ENCODE measurements at places on chromosomes 3 and 15. TPM values are rescaled to one million over a fixed set of nuclear protein-coding genes. Genes with fewer than 3 reads are reported as not detected.

DNA sequence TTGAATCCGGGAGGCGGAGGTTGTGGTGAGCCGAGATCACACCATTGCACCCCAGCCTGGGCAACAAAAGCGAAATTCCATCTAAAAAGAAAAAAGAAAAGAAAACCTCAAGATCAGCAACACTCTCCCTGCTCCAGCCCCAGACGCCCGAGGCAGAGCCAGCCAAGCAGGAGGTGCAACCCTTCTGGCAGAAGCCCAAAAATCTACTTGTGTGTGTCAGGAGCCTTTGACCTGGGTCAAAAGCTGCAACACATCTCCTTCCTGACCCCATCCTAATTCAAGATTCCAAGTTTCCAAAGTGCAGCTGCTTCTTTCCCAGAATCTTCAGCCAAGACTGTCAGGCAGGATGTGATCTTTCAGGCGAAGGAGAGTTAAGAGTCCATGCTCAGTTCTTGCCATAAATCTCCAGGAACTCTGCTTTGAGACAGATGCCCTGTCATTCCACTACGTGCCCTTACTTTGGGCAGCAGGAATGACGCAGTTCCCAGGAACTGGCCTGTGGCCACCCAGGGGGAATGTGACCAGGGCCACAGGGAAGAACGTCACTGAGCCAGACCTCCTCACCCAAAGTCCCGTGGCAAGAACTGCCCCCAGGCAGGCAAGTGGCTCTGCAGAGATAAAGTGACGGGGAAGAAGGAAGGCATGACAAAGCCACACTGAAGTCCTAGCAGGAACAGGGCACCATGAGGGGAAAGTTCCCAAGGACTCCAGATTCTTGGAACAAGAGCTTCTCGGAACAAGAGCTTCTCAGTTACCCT, 39.4 kb downstream of the SH3BP5 start:
- no peaks in the 10 kb centered on the region for H3K36me3 ChIP-seq
- no peak for DNase-seq
- H3K27ac ChIP-seq, result no peak overlapping the region
- no peak overlapping the region for H3K4me3 ChIP-seq
- no peaks in the 10 kb centered on the region for H3K27me3 ChIP-seq
- H3K4me1 ChIP-seq, result no peaks in the 10 kb centered on the region

DNA sequence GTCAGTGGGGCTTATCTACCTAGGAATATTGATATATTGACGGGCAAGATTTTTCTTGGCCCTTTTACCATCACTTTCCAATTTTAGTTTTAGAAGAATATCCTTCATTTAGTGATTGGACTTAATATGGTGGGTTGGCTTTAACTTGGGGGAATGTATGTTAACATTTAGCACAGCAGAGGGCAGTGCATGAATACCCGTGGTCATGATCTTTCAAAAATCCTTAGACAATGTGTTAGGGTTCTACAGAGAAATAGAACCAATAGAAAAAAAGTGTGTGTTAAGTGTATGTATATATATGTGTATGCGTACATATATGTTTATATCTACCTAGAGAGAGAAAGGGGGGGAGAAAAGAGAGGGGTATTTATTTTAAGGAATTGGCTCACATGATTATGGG, 36.9 kb downstream of the GPR171 start:
- H3K4me1 ChIP-seq, result no peaks in the 10 kb centered on the region
- DNase-seq, result no peak
- no peak overlapping the region for H3K4me3 ChIP-seq
- H3K27me3 ChIP-seq, result no peaks in the 10 kb centered on the region

GUCA1C gene
- not detected for polyA plus RNA-seq

- no peaks in the 10 kb centered on the region for H3K4me1 ChIP-seq
- H3K27me3 ChIP-seq, result no peaks in the 10 kb centered on the region
- DNase-seq, result no peak
- H3K36me3 ChIP-seq, result no peaks in the 10 kb centered on the region
- no peak overlapping the region for H3K27ac ChIP-seq
These were observed 12.1 kb downstream of the EAF1 start for GRCh38 chr3:15439476-15439875.

DLL4 gene
- 1.1 TPM for polyA plus RNA-seq

- peak within 1 kb of the TSS; percentile 84 for H3K4me3 ChIP-seq
- peak within 1 kb of the TSS; percentile 48 for H3K27ac ChIP-seq
- H3K27me3 ChIP-seq, result peaks cover 35% of the 10 kb centered on the region
- peaks cover 8% of the 10 kb centered on the region for H3K4me1 ChIP-seq
- peak; percentile 60 for DNase-seq
These were observed at the start of gene ARNT2 for GRCh38 chr15:80404057-80404760. Gene ARNT2 (plus strand): TSS chr15:80404382. CDS start chr15:80404516, 134 bp downstream.

IL16 gene
- polyA plus RNA-seq, result 0.92 TPM

- no peak overlapping the region for H3K4me3 ChIP-seq
- no peaks in the 10 kb centered on the region for H3K36me3 ChIP-seq
- peaks cover 5% of the 10 kb centered on the region for H3K27me3 ChIP-seq
- DNase-seq, result no peak
- H3K4me1 ChIP-seq, result no peaks in the 10 kb centered on the region
These were observed 7.1 kb downstream of the CASR start for GRCh38 chr3:122190525-122190924.

SLITRK3 gene
- 1.3 TPM for polyA plus RNA-seq

GRCh38 chr3:135232226-135232625, 437.2 kb downstream of the EPHB1 start:
- no peak overlapping the region for H3K27ac ChIP-seq
- H3K36me3 ChIP-seq, result no peaks in the 10 kb centered on the region
- H3K27me3 ChIP-seq, result no peaks in the 10 kb centered on the region
- H3K4me3 ChIP-seq, result no peak overlapping the region

LYZL4 gene
- polyA plus RNA-seq, result not detected

GRCh38 chr3:183122257-183122932, 23.1 kb upstream of the MCCC1 start:
- H3K27ac ChIP-seq, result no peak overlapping the region
- H3K4me1 ChIP-seq, result no peaks in the 10 kb centered on the region
- no peaks in the 10 kb centered on the region for H3K36me3 ChIP-seq
- peaks cover 6% of the 10 kb centered on the region for H3K27me3 ChIP-seq
- DNase-seq, result peak; percentile 64

DNA sequence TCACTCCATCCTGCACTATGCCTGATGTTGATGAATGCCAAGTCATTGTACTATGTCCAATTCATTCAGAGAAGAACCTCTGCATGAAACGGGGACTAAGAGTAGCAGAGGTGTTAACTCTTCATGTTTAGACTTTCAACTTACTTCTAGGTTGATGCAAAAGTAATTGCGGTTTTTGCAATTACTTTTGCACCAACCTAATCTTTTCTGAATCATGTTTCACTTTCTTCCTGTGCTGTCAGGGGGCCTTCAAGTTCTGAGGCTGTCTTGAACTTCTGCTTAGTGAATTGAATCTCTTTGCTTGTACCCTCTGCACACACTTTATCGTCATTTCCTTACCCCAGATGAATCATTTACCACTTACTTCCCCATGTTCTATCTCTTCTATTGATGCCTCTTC, 636.2 kb downstream of the NAALADL2 start:
- no peak overlapping the region for H3K4me3 ChIP-seq
- H3K4me1 ChIP-seq, result no peaks in the 10 kb centered on the region
- no peak overlapping the region for H3K27ac ChIP-seq
- H3K36me3 ChIP-seq, result no peaks in the 10 kb centered on the region
- no peak for DNase-seq

ISL2 gene
- polyA plus RNA-seq, result 3.3 TPM

PTH1R gene
- polyA plus RNA-seq, result 29.4 TPM

- no peaks in the 10 kb centered on the region for H3K36me3 ChIP-seq
- H3K27ac ChIP-seq, result no peak overlapping the region
- H3K4me1 ChIP-seq, result peaks cover 11% of the 10 kb centered on the region
- H3K27me3 ChIP-seq, result peaks cover 17% of the 10 kb centered on the region
- H3K4me3 ChIP-seq, result no peak overlapping the region
These were observed 276.4 kb upstream of the TLE3 start for GRCh38 chr15:70374096-70374495.

DNA sequence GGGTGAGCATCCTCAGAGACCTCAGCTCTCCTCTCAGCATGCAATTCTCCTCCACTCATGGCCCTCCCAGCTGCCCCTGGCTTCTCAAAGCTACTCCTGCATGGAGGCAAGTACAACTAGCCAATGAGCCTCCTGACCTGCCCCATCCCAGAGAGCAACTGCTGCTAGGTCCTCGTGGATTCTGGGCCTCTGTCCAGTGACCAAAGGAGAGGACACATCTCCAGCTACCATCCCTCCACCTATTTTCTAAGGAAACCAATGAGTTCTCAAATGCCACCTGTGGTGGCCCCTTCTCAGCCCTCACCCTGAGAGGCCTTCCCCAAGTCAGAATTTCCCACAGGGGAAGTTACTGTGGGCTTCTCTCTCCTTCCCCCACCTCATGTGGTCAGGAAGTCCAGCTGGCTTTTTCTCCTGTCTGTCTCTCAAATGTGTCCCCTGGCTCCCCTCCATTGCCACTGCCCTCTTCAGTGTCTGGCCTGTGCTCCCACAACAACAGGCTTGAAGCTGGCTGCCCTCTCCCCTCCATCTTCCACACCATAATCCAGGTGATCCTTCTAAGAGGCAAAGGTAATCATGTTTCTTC, 43.0 kb downstream of the LIPC start:
- DNase-seq, result no peak
- no peak overlapping the region for H3K27ac ChIP-seq
- peaks cover 26% of the 10 kb centered on the region for H3K4me1 ChIP-seq
- H3K4me3 ChIP-seq, result no peak overlapping the region
- H3K36me3 ChIP-seq, result no peaks in the 10 kb centered on the region
- no peaks in the 10 kb centered on the region for H3K27me3 ChIP-seq

HEXA gene
- polyA plus RNA-seq, result 268 TPM

PLD1 gene
- 42.1 TPM for polyA plus RNA-seq

CADM2 gene
- 3.9 TPM for polyA plus RNA-seq

- H3K4me1 ChIP-seq, result no peaks in the 10 kb centered on the region
- no peak overlapping the region for H3K27ac ChIP-seq
- H3K36me3 ChIP-seq, result no peaks in the 10 kb centered on the region
- no peak overlapping the region for H3K4me3 ChIP-seq
- no peaks in the 10 kb centered on the region for H3K27me3 ChIP-seq
- no peak for DNase-seq
These were observed 78.3 kb downstream of the CHRNA7 start for GRCh38 chr15:32108661-32109060.

RASA2 gene
- 6.2 TPM for polyA plus RNA-seq

GRCh38 chr3:186883686-186884058, 41.2 kb downstream of the ADIPOQ start:
- H3K27me3 ChIP-seq, result no peaks in the 10 kb centered on the region
- H3K27ac ChIP-seq, result no peak overlapping the region
- DNase-seq, result no peak
- H3K36me3 ChIP-seq, result no peaks in the 10 kb centered on the region
- no peaks in the 10 kb centered on the region for H3K4me1 ChIP-seq
- H3K4me3 ChIP-seq, result no peak overlapping the region

GTPBP8 gene
- 11.8 TPM for polyA plus RNA-seq

DNA sequence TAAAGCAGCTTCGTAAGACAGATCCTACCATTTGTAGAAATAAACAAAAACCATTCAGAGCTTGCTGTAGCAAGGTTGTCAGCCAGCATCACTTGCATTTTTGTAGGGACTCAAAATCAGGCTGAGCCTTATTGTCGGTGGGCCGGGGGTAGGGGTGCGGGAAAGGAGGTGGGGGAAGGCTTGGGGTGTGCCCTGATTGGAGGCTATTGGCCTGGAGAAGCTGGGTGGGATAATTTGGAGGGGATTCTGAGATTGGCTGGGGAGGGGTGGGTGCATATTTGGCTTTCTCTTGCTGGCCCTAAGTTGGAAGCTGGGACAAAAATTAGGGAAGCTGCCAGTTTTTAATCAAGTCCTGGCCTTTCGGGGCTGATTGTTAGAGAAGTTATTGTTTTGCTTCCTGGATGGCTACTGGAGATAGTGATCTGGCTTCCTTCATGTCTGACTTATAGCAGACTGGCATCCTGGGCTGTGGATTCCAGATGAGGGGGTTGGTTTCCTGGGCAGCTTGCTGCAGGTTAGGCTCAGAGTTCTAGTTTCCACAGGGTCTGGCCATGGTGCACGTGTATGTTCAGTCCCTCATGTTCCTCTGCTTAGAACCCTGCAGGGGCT, 22.8 kb downstream of the STOML1 start:
- H3K36me3 ChIP-seq, result no peaks in the 10 kb centered on the region
- H3K27me3 ChIP-seq, result no peaks in the 10 kb centered on the region
- H3K27ac ChIP-seq, result no peak overlapping the region
- H3K4me1 ChIP-seq, result peaks cover 4% of the 10 kb centered on the region
- no peak overlapping the region for H3K4me3 ChIP-seq
- no peak for DNase-seq

DNA sequence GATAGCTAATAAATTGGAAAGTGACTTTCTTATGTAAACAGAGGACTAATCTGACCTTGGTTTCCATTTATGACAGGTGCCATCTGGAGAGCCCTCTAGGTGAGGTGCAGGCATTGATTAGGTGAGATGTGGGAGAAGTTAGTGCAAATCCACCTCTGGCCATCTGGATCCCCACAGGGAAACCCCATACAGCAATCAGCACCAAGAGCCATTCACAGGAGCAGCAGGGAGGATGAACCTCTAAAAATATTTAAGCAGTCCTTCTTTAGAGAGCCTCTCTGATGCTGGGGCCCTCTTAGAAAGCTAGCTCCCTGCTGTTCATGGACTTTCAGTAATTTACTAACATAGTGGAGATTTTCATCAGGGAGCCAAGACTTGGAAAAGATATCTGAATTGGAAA, 69.3 kb downstream of the CLSTN2 start:
- H3K27me3 ChIP-seq, result no peaks in the 10 kb centered on the region
- no peaks in the 10 kb centered on the region for H3K36me3 ChIP-seq
- no peak for DNase-seq
- H3K4me1 ChIP-seq, result no peaks in the 10 kb centered on the region
- no peak overlapping the region for H3K27ac ChIP-seq
- H3K4me3 ChIP-seq, result no peak overlapping the region

GRCh38 chr15:36653851-36654250, 74.4 kb downstream of the CDIN1 start:
- no peak overlapping the region for H3K27ac ChIP-seq
- no peak overlapping the region for H3K4me3 ChIP-seq
- no peak for DNase-seq
- H3K36me3 ChIP-seq, result no peaks in the 10 kb centered on the region
- H3K4me1 ChIP-seq, result no peaks in the 10 kb centered on the region

PAQR9 gene
- polyA plus RNA-seq, result 3.8 TPM

MESP1 gene
- 2.7 TPM for polyA plus RNA-seq

DNA sequence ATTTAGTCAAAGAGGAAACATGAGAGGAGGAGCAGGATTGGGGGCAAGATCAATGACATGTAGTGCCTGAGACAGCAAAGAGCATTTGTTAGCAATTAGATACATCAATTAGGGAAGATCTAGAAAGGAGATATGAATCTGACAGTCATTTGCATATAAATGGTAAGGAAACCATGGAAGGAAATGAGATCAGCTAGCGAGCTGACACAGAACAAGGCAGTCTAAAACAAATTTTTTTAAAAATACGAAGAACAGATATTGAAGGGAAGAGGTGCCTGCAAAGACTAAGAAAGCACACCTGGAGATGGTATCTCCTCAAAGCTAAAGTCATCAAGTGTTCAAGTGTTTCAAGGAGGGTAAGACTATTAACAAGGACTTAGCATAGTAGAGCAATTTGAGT, 4.6 kb downstream of the EPM2AIP1 start:
- H3K4me3 ChIP-seq, result no peak overlapping the region

SAMD7 gene
- polyA plus RNA-seq, result not detected
